Psoas muscle (tissue), 8 donors: ENCODE measurements at places on chromosomes 5 and 9. TPM values are rescaled to one million over a fixed set of nuclear protein-coding genes. Genes with fewer than 3 reads are reported as not detected.

The BAAT gene
- 0.08 TPM for polyA plus RNA-seq

DNA sequence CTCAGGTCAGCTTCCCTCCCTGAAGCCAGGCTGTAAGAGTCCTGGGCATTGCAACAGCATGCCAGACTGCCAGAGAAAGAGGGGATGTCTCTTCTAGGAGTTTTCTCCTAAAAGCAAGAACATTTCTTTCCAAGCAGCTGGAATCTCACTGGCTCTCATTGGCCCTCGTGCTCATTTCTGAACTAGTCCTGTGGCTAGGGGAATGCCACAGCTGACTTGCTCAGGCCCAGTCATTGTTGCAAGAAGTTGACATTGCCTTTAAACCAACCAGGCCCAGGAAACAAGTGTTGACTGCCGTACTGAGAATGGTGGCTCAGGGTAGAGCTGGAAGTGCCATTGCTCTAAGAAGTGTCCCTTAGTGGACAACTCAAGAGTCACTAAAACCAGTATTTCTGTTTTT, 15.0 kb upstream of the CEP120 start:
- DNase-seq: no peak
- no peaks in the 10 kb centered on the region for H3K36me3 ChIP-seq
- no peaks in the 10 kb centered on the region for H3K27me3 ChIP-seq

GRCh38 chr9:128026773-128027541, 40.2 kb downstream of the NAIF1 start:
- H3K27me3 ChIP-seq: no peaks in the 10 kb centered on the region
- no peak overlapping the region for H3K4me3 ChIP-seq
- H3K27ac ChIP-seq: no peak overlapping the region
- H3K4me1 ChIP-seq: no peaks in the 10 kb centered on the region

DNA sequence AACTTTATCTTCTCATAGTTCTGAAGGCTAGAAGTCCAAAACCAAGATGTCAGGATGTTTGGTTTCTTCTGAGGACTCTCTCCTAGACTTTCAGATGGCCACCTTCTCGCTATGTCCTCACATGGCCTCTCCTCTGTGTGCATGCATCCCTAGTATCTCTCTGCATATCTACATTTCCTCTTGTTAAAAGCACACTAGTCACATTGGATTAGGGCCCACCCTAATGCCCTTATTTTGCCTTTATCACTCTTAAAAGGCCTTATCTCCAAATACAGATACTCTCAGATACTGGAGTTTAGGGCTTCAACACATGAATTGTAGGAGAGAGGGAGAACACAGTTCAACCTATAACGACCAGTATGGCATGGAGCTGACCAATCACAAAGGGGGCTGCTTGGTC, 151.7 kb downstream of the PRELID2 start:
- H3K4me3 ChIP-seq: no peak overlapping the region
- no peaks in the 10 kb centered on the region for H3K36me3 ChIP-seq
- H3K27ac ChIP-seq: no peak overlapping the region
- H3K4me1 ChIP-seq: peaks cover 8% of the 10 kb centered on the region
- H3K27me3 ChIP-seq: no peaks in the 10 kb centered on the region

DNA sequence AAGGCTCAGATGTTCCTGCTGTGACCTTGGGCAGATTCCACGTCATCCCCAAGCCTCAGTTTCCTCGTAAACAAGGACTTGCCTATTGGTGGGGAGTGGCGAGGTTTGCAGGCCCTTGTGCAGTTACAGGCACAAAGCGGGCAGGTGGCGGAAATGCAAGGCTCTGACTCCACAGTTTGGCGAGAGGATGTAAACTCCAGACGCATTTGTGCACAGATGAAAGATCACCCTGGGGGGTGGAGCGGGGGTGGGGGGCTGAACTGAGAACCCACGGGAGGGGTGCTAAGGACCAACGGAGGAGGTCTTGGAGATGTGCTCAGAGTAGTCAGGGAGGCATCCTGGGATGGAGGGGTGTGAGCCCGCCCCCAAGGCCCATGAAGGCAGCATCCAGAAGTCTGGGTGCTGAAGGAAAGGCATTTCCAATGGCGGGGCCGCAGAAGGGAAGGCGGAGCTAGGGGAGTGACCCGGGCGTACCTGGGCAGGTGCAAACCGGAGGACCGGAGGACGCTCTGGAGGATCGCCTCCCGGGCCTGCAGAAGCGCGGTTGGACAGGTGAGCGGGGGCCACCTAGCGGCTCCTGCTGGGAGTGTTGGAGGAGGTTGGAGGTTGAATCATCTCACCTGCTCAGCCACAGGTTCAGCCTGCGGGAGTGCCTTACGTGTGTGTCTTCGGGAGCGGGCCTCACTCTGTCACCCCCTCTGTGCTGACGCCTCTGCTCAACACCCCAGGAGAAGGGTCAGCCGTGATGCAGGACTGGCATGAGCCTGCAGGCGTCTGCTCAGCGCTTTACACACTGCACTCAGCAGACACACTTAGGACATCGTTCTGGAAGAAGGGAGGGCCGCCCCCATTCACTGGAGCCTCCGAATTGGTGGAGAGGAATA, 1.9 kb upstream of the FIBCD1 start:
- H3K27me3 ChIP-seq: peaks cover 36% of the 10 kb centered on the region
- no peak overlapping the region for H3K27ac ChIP-seq
- H3K4me1 ChIP-seq: peaks cover 7% of the 10 kb centered on the region
- H3K4me3 ChIP-seq: no peak overlapping the region
- H3K36me3 ChIP-seq: no peaks in the 10 kb centered on the region
- peak; percentile 78 for DNase-seq
